ENCODE measurements at places on chromosomes 16 and 17.

GRCh38 chr16:78097548-78097947, 1.9 kb upstream of the WWOX start:
- DNase-seq = no peak

- DNase-seq = no peak
Observed at GRCh38 chr17:69947027-69947759, 127.8 kb upstream of the KCNJ16 start.

DNA sequence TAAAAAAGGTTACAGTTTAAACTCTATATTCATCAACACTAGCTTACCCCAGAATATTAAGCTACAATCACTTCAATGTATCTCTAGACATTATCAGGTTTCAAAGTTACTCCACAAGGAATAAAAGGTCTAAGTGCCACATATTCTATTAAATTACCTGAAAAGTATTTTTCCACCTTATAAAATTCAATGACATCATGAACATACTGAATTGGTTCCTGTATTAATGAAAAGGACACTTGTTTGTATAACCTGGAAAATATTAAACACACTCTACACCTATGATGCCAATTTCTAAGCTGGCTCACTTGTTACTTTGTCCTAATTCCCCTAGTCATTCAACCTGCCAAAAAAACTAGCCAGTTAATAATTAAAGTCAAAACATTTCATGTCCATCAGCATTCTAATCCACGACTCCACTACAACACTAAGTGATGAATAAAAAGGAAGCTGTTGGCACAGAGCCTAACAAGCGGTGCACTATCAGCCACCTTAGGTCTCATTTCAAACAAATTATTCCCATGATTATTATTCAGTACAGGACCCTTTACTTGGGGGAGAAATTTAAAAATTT, 12.2 kb downstream of the MED13 start:
- DNase-seq = no peak

- DNase-seq = no peak
Observed at GRCh38 chr17:68580236-68580770, 20.9 kb downstream of the FAM20A start.

DNA sequence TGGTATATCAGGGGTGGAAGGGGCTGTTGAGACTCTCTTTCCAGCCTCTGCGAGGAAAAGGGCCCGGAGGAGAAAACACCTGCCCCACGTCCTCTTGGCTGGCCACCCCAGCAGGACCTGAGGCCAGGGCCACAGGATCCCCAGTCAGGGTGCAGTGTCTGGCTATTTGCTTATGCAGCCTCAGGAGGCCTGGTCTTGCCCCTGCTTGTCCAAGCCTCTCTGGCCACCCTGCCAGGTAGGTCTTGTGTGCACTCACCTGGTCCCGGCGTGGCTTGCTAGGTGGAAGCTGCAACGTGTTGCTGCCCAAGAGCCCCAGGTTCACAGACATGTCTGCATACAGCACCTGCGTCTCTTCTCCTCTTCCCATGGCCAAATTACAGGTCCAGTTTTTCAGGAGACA, 549 bp downstream of the TMEM238L start:
- no peak for DNase-seq

DNA sequence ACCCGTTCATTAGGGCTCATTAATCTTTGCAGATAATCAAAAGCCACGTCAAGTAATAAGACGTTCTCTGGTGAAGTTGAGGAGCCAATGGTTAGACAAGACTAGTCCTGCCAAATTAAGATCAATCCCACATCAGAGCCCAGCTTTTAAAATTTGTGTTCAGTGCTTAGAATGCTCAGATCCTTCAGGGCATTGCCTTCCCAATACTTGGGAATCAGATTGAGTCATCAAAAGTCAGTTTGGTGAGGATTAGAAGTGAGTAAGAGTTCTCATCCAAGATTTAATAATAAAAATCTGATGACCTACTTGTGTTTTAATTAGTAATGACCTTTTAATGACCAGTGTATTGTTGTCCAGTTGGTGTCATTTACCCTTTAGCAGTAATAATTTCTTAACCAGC, 19.8 kb downstream of the MAP2K4 start:
- DNase-seq = no peak

DNA sequence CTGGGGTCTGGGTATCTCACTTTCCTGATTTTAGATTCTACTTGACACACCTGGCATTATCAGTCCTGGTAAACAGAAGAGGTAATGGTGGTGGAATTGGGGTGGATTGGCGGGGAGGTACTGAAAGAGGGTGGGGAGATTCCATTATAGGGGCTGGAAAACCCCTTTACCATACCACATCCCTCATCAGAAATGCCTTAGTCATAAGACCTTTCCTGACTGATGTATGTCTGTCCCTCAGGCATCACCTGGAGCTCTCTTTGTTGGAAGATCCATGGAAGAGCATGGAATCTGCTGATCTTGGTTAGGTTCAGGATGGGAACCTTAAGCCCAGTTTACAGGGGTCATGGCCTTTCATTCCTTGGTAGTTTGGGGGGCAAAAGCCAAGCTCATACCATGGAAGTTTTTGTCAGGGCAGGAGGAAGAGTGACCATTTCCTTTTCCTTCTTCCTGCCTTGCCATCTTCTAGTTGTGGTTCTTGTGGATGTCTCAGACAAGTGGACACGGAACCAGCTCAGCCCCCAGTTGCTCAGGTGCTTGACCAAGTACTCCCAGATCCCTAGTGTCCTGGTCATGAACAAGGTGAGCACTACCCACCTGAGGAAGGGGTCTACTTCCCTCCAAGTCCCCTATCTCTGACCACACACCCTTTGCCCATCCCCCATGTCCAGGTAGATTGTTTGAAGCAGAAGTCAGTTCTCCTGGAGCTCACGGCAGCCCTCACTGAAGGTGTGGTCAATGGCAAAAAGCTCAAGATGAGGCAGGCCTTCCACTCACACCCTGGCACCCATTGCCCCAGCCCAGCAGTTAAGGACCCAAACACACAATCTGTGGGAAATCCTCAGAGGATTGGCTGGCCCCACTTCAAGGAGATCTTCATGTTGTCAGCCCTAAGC, 3.3 kb downstream of the ERAL1 start:
- DNase-seq = no peak

GRCh38 chr17:34537445-34537844, 41.9 kb upstream of the TMEM132E start:
- no peak for DNase-seq

- no peak for DNase-seq
Observed at GRCh38 chr17:57706761-57707160, 38.3 kb downstream of the CCDC182 start.

- no peak for DNase-seq
Observed at GRCh38 chr17:47684535-47685193, 9.3 kb upstream of the TBKBP1 start.

- DNase-seq = no peak
Observed at GRCh38 chr16:77974883-77975282, 47.5 kb upstream of the CLEC3A start.

- DNase-seq = no peak
Observed at GRCh38 chr17:77366206-77366557, 225.4 kb downstream of the SEC14L1 start.

- no peak for DNase-seq
Observed at GRCh38 chr17:50816771-50817751, 18.3 kb upstream of the WFIKKN2 start.

DNA sequence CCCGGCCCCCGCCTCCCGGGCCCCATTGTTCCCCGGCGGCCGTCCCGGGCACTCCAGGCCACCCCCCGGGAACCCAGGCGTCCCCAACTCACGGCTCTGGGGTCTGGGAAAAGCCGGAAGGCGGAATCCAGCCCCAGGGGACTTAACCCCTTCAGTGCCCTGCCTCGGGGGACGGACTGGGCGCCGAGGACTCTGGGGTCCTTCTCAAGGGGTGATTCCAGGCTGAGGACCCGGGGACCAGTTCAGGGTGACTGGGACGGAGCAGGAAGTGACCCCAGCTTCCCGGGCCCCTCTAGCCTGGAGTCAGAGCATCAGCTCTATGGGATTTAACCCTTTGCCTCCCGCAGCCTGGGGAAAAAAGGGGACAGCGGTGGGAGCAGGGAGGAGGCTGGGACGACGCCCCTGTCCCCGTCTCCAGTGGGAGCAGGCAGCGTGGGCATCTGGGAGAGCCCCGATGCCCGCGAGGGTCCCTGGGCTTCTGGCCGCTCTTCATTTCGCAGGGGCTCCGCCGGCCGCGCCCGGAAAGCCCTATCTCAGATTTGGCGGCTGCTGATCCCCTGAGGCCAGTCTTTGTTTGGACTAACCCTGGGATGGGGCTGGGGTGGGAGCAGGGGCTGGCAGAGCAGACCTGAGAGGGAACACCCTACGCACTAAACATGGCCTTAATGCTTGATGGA, at the start of gene ZNF629:
ZNF629 (minus strand) TSS at position 270 of the 677 bp plus-strand sequence. CDS start 2,723 bp downstream, outside the sequence.
- DNase-seq = no peak

DNA sequence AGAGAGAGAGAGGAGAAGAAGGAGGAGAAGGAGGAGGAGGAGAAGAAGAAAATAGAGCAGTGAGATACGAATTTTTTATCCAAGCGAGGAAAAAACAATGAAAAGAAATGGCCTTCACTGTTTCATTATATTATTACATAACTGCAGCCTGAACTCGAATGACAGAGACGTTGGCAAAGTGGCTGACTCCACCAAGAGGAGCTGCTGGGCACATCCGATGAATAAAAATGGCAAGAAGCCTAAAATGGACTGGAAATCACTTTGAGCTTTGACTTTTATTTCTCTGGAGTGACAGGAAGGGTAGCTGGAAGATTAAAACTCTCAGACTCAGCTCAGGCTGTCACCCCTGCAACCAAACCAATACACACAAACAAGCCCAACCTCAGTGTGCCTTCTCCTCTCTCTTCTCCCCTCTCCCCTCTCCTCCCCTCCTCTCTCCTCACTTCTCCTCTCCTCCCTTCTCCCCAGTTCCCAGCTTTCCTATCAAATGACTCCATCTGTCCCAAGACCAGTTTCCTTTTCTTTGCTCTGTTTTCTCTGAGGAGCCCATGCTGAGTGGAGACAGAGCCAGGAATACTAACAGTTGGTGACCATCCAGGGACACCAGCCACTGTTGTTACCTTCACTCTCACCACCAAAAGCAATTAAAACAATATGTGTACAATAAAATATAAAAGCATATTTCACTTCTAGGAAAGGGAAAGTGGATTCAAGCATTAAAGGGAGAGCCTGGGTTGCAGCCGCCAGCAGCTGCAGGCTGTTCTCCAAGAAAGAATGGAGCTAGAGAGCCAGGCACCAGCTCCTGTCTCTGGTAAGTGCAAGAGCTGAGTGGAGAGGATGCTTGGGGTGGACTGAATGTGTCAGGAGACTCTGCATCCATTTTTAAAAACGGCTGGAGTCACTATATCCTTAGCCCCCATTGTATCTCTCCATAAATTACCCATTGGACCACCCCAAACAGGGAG, 51.2 kb downstream of the SOX9 start:
- DNase-seq = no peak

GRCh38 chr17:27449541-27449940, 6.7 kb upstream of the KSR1 start:
- DNase-seq = no peak

- DNase-seq = no peak
Observed at GRCh38 chr17:28811651-28812090, 30.9 kb downstream of the FAM222B start.

DNA sequence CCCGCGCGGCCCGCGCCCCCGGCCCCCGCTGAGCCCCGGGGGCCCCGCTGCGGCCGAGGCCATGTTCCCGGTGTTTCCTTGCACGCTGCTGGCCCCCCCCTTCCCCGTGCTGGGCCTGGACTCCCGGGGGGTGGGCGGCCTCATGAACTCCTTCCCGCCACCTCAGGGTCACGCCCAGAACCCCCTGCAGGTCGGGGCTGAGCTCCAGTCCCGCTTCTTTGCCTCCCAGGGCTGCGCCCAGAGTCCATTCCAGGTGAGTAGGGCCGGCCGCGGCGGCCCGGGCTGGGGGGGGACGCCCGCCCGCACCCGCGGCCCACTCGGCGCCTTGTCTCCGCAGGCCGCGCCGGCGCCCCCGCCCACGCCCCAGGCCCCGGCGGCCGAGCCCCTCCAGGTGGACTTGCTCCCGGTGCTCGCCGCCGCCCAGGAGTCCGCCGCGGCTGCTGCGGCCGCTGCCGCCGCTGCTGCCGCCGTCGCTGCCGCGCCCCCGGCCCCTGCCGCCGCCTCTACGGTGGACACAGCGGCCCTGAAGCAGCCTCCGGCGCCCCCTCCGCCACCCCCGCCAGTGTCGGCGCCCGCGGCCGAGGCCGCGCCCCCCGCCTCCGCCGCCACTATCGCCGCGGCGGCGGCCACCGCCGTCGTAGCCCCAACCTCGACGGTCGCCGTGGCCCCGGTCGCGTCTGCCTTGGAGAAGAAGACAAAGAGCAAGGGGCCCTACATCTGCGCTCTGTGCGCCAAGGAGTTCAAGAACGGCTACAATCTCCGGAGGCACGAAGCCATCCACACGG, 504 bp downstream of the MAZ start:
- DNase-seq = no peak

DNA sequence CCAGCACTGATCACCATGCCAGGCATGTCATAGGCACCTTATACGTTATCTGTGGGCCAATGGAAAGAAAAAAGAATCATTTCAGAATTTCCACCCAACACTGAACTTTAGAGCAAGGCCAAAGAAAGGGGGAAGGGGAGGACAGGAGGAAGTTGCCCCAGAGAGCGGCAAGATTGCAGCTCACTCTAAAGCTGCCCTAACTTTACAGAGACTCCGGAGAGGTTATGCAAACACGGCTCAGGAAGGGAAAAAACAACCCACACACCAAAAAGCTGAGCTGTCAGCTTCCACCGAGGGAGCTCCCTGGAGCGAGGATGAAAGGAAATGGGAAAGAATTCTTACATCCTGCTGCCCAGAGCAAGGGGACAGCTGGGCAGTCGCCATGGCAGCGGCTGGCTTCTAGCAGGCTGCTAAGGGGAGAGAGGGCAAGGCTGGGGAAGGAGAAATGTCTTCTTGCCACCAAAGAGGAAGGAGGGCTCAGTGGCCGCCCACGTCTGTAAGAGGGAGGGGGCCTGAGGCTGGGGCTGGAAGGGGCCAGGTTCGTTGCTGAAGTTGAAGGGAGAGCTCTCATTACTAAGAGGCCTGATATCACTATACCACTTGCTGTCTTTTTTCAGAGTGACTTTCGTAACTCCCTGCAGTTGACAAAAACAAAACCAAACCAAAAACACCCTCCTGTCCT, 18.2 kb downstream of the COTL1 start:
- DNase-seq = no peak

GRCh38 chr16:6689643-6690042, 643.0 kb upstream of the RBFOX1 start:
- no peak for DNase-seq

- no peak for DNase-seq
Observed at GRCh38 chr17:62693616-62694409, 66.3 kb downstream of the MRC2 start.

- DNase-seq = no peak
Observed at GRCh38 chr17:80431246-80432195, 16.6 kb downstream of the ENDOV start.

GRCh38 chr16:2883458-2883908, 468 bp downstream of the FLYWCH2 start:
- no peak for DNase-seq

DNA sequence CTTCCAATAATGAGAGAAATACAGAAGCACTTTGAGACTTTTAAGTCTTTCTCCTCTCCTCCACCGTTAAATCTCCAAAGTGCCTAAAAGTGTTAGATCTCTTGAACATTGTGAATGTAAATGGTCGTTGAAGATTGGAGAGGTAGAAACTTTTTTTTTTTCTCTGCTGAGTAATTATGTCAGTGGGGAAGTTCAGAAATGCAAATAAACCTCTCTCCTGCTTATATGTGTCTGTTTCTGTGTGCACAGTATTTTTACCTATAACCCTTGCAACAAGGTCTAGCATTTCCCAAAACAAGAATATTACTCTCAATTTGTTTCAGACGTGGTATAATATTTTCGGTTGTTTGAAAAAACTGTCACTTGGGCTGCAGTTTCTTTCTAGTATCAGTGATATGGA, 833.6 kb upstream of the CDH8 start:
- DNase-seq = no peak

GRCh38 chr16:51886456-51886855, 660.5 kb downstream of the TOX3 start:
- no peak for DNase-seq

Measured in stimulated activated CD8-positive, alpha-beta memory T cell treated with anti-CD3 and anti-CD28 coated beads, Interleukin-2, amount 100 ng/mL, for 1 hour (primary cell).